ENCODE measurements at places on chromosomes 6 and 20.

DNA sequence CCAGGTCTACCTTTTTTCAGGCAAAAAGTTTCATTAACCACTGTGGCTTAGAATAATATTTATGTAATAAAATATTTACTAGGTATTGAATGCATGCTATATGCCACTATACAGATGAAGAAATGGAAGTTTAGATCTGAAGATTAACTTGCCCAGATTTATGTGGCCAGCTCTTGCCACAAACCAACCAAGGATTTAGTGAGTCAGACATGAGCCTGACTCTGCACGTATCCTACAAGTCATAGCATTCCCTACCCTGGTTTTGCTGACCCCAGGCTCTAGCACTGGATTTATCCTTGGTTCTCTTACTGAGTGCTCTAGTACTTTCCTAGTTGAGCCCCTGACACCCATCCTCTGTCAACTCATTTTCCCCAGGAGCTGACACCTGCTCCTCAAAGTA, 75.4 kb downstream of the ANKEF1 start:
- H3K4me3 ChIP-seq = no peak overlapping the region
- no peak overlapping the region for H3K27ac ChIP-seq
- H3K4me1 ChIP-seq = no peaks in the 10 kb centered on the region
- no peak for DNase-seq
- no peaks in the 10 kb centered on the region for H3K36me3 ChIP-seq
- no peaks in the 10 kb centered on the region for H3K27me3 ChIP-seq

- no peaks in the 10 kb centered on the region for H3K4me1 ChIP-seq
- DNase-seq = no peak
- no peak overlapping the region for H3K4me3 ChIP-seq
- H3K27ac ChIP-seq = no peak overlapping the region
These were observed 56.4 kb downstream of the CD24 start for GRCh38 chr6:106918115-106918514.

DNA sequence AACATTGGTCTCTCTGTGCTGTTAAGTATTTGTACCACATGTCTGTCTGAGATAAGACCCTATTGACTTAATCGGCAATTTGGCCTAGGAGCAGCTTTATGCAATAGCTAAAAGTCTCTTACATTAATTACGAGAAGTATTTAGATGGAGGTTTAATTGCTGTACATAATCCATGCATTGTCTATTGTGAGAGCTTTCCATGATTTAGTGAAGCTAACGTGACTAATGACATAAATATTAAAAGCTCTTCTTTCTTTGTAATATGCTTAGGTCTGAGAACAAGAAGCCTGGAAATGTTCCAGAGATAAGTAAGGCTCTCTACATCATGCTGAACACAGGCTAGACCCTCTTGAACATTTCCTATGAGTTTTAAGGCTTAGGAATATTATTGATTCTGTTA, 32.7 kb upstream of the FAM83B start:
- no peak overlapping the region for H3K4me3 ChIP-seq
- H3K4me1 ChIP-seq = no peaks in the 10 kb centered on the region
- H3K36me3 ChIP-seq = no peaks in the 10 kb centered on the region
- no peak overlapping the region for H3K27ac ChIP-seq

- no peak overlapping the region for H3K4me3 ChIP-seq
- DNase-seq = no peak
- H3K36me3 ChIP-seq = no peaks in the 10 kb centered on the region
These were observed 6.6 kb downstream of the HLA-B start for GRCh38 chr6:31350196-31351032.

- peaks cover 33% of the 10 kb centered on the region for H3K36me3 ChIP-seq
- no peaks in the 10 kb centered on the region for H3K27me3 ChIP-seq
- no peak for DNase-seq
- H3K4me1 ChIP-seq = no peaks in the 10 kb centered on the region
- no peak overlapping the region for H3K4me3 ChIP-seq
These were observed 20.4 kb downstream of the ZNF337 start for GRCh38 chr20:25676164-25676809.

GRCh38 chr6:79694623-79695343, 63.7 kb downstream of the SH3BGRL2 start:
- no peak overlapping the region for H3K27ac ChIP-seq
- DNase-seq = no peak
- H3K4me1 ChIP-seq = peaks cover 2% of the 10 kb centered on the region
- no peaks in the 10 kb centered on the region for H3K36me3 ChIP-seq
- no peak overlapping the region for H3K4me3 ChIP-seq
- no peaks in the 10 kb centered on the region for H3K27me3 ChIP-seq

GRCh38 chr6:157667211-157668008, 155.6 kb upstream of the SNX9 start:
- peaks cover 5% of the 10 kb centered on the region for H3K4me1 ChIP-seq
- no peaks in the 10 kb centered on the region for H3K36me3 ChIP-seq
- H3K27me3 ChIP-seq = no peaks in the 10 kb centered on the region
- no peak for DNase-seq
- no peak overlapping the region for H3K4me3 ChIP-seq
- H3K27ac ChIP-seq = no peak overlapping the region

- DNase-seq = no peak
- no peak overlapping the region for H3K27ac ChIP-seq
- no peaks in the 10 kb centered on the region for H3K36me3 ChIP-seq
- no peaks in the 10 kb centered on the region for H3K27me3 ChIP-seq
- no peak overlapping the region for H3K4me3 ChIP-seq
- no peaks in the 10 kb centered on the region for H3K4me1 ChIP-seq
These were observed 37.1 kb upstream of the GRM4 start for GRCh38 chr6:34182751-34183531.

DNA sequence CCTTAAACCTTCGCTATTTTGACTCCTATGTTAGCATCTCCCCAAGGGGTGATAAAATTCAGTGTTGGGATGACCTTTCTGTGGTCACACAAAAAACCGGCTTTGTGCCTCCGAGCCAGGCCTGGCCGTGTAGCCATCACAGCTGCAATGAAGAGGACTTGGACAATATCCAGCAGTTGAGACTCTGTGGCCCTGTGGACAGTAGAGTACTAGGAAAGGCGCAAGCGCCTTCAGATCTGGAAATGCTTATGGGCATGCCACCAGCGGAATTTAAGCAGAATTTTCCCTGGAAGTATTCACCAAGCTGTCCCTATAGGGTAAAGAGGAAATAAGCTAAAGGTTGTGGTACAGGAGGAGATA, 63.3 kb upstream of the SLC2A12 start:
- H3K4me3 ChIP-seq = no peak overlapping the region
- H3K4me1 ChIP-seq = no peaks in the 10 kb centered on the region
- no peaks in the 10 kb centered on the region for H3K36me3 ChIP-seq
- no peak for DNase-seq

DNA sequence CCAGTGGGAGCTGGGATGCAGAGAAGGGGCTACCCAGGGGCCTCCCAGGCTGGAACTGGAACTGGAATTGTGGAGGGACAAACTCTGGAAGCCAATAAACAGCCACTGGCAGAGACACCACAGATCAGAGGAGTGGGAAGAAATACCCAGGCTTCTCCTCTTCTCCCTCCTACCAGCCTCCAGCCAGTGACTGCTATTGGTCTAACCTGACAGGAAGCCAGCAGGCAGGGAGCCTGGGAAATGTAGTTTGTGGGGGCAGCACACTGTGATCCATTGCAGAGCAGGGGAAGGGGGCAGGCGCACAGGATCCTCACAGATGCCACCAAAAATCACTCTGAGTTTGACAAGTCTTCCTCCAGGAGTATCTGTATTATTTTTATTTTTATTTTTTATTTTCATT, 12.1 kb upstream of the MLN start:
- DNase-seq = no peak
- H3K27ac ChIP-seq = no peak overlapping the region
- no peaks in the 10 kb centered on the region for H3K27me3 ChIP-seq
- no peaks in the 10 kb centered on the region for H3K36me3 ChIP-seq

- H3K27me3 ChIP-seq = no peaks in the 10 kb centered on the region
- no peak for DNase-seq
- H3K27ac ChIP-seq = no peak overlapping the region
- peaks cover 14% of the 10 kb centered on the region for H3K36me3 ChIP-seq
These were observed 35.3 kb downstream of the PHIP start for GRCh38 chr6:79042799-79043126.

GRCh38 chr6:52210227-52210626, 24.1 kb downstream of the IL17A start:
- H3K36me3 ChIP-seq = no peaks in the 10 kb centered on the region
- H3K27ac ChIP-seq = no peak overlapping the region
- H3K27me3 ChIP-seq = no peaks in the 10 kb centered on the region
- no peak overlapping the region for H3K4me3 ChIP-seq

- H3K27me3 ChIP-seq = no peaks in the 10 kb centered on the region
- no peak for DNase-seq
- peaks cover 58% of the 10 kb centered on the region for H3K4me1 ChIP-seq
- H3K36me3 ChIP-seq = no peaks in the 10 kb centered on the region
- H3K4me3 ChIP-seq = no peak overlapping the region
- H3K27ac ChIP-seq = peak overlapping the region; percentile 96
These were observed 93.0 kb downstream of the TCP11 start for GRCh38 chr6:35048031-35048613.

DNA sequence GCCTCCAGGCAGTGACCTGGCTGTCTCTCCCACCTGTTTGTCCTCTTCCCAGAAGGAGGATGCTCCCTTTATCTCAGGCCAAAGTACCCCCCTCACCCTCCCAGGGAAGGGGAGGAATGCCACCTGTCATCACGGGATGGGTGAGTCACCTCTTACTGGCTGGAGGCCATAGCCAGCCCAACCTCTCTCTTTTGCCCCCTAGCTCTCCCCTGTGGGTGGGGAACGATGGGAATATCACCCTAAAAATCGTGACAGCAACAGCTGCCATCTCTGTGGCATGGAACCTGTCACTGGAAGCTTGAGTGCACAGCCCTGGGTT, 137.5 kb upstream of the PTPN1 start:
- DNase-seq = no peak
- no peaks in the 10 kb centered on the region for H3K36me3 ChIP-seq
- H3K27ac ChIP-seq = no peak overlapping the region
- no peaks in the 10 kb centered on the region for H3K27me3 ChIP-seq
- H3K4me3 ChIP-seq = no peak overlapping the region
- H3K4me1 ChIP-seq = no peaks in the 10 kb centered on the region

- H3K27ac ChIP-seq = no peak overlapping the region
- no peaks in the 10 kb centered on the region for H3K27me3 ChIP-seq
- no peak for DNase-seq
- H3K4me3 ChIP-seq = no peak overlapping the region
These were observed 19.5 kb downstream of the SYTL3 start for GRCh38 chr6:158669145-158670035.

- no peaks in the 10 kb centered on the region for H3K27me3 ChIP-seq
- no peaks in the 10 kb centered on the region for H3K36me3 ChIP-seq
- no peak overlapping the region for H3K4me3 ChIP-seq
- H3K4me1 ChIP-seq = no peaks in the 10 kb centered on the region
These were observed 286.2 kb upstream of the RNF217 start for GRCh38 chr6:124676033-124676432.

DNA sequence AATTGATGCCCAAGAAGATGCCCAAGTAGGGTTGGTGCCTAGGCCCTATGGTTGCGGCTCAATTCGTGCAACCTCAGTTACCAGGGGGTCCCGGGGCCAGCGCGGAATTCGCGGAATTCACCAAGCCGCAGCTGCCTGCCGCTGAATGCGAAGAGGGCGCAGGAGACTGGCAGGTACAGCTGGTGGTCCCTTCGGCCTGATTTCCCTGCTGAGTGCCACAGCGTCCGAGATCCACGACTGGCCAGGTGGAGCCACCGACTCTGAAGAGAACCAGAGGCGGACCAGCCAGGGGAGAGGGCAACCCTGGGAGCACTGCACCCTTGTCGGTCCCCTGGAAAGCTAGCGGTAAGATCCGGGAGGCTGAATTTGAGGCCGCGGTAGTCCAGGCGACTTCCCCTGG, 6.8 kb upstream of the TFAP2D start:
- peak overlapping the region; percentile 42 for H3K4me3 ChIP-seq
- H3K27ac ChIP-seq = no peak overlapping the region
- DNase-seq = no peak
- peaks cover 17% of the 10 kb centered on the region for H3K4me1 ChIP-seq
- H3K36me3 ChIP-seq = no peaks in the 10 kb centered on the region

GRCh38 chr20:8362457-8362856, 230.4 kb downstream of the PLCB1 start:
- H3K27me3 ChIP-seq = no peaks in the 10 kb centered on the region
- H3K4me1 ChIP-seq = no peaks in the 10 kb centered on the region
- H3K4me3 ChIP-seq = no peak overlapping the region
- no peak for DNase-seq
- no peaks in the 10 kb centered on the region for H3K36me3 ChIP-seq
- H3K27ac ChIP-seq = no peak overlapping the region

DNA sequence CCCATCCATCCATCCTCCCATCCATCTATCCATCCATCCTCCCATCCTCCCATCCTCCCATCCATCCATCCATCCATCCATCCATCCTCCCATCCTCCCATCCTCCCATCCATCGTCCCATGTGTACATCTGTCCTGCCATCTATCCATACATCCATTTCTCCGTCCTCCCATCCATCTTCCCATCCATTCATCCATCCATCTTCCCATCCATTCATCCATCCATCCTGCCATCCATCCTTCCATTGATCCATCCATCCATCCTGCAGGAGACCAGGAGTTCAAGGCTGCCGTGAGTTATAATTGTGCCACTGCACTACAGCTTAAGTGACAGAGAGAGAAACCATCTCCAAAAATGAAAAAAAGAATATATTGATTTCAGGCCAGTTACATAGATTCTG, 356.5 kb downstream of the CDH26 start:
- H3K4me1 ChIP-seq = no peaks in the 10 kb centered on the region
- H3K36me3 ChIP-seq = no peaks in the 10 kb centered on the region
- no peaks in the 10 kb centered on the region for H3K27me3 ChIP-seq
- DNase-seq = no peak

- no peaks in the 10 kb centered on the region for H3K27me3 ChIP-seq
- H3K4me1 ChIP-seq = peaks cover 4% of the 10 kb centered on the region
- H3K27ac ChIP-seq = no peak overlapping the region
- DNase-seq = no peak
These were observed 35.9 kb downstream of the FOXC1 start for GRCh38 chr6:1645466-1646185.

DNA sequence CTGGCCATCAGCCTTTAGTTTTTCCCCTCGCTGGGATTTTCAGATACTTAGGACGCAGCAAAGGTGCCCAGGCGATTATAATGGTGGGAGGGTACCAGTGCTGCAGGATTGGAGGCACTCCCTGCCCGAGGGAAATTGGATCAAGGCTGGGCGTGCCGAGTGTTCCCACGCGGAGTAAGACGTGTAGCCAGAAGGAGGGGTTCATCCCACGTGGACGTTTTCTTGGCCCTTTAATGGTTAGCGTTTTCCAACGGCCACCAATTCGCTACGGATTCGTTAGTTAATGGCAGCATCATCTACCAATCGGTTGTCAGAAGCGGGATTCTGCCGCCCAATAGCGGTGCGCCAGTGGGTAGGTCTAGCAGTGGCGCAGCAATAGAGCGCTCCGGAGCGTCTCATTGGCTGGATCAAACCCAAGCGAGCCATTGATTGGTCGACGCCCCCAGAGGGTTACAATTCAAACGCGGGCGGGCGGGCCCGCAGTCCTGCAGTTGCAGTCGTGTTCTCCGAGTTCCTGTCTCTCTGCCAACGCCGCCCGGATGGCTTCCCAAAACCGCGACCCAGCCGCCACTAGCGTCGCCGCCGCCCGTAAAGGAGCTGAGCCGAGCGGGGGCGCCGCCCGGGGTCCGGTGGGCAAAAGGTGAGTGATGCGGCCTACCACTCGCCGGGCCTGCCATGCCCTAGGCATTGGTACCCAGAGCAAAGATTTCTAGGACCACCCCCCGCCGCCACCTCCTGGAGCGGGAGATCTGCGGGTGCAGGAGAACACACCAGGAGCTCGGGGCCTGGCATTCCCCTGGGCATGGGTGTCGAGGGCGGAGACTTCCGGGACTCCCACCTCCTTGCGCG, at the start of gene UBE2C:
UBE2C (plus strand) TSS at position 488 of the 849 bp plus-strand sequence; CDS start at position 540, 52 bp downstream.
- peak within 1 kb of the TSS; percentile 74 for H3K27ac ChIP-seq
- peaks cover 32% of the 10 kb centered on the region for H3K36me3 ChIP-seq
- no peaks in the 10 kb centered on the region for H3K4me1 ChIP-seq
- H3K4me3 ChIP-seq = peak within 1 kb of the TSS; percentile 99
- peak; percentile 99 for DNase-seq
